NCI-H1930 (cell line): ENCODE measurements at places on chromosomes 1 and 21.

DNA sequence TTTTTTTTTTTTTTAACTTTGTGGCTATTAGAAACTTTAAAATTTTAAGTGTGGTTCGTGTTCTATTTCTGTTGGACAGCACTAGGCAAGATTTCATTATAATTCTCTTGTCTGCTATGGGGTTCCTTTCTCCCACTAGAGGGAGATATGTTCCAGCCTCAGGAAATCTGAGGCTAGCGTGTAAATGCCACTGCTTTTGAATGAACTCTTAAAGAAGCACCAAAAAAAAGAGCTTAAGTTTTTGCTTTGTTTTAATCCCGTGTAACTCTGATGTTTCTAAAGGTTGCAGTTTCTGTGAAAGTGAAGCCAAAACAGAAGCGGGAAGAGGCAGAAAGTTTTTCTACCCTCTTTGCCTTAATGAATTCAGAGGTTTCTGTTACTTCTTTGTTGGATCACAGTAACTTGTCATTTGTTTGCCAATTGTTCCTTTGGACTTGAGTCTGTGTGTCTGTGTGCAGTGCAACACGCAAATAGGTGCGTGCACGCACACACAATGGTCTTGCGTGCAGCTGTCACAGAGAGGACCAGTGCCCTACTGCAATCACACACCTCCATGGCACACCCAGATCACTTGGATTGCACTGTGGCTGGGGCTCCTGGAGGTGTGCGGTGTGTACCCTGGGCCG lies 32.3 kb downstream of the HHAT start:
- no peak for DNase-seq

DNA sequence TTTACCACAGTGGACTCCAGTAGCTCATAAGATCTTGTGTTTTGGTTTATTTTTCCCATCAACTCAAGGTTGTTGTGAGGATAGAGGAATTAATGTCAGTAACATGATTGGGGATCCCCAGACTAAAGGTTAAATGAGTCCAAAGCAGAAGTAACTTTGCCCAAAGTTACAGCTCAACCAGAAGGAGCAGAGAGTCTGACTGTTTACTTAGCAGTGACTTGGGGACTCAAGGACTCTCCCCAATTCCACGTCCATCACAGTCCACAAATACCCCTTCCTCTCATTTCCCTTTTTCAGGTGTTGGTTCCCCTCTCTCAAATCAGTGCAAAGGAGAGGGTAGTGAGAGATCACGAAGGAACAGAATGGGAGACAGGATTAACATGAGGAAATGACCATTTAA lies 4.0 kb upstream of the ETV3 start:
- no peak for DNase-seq

DNA sequence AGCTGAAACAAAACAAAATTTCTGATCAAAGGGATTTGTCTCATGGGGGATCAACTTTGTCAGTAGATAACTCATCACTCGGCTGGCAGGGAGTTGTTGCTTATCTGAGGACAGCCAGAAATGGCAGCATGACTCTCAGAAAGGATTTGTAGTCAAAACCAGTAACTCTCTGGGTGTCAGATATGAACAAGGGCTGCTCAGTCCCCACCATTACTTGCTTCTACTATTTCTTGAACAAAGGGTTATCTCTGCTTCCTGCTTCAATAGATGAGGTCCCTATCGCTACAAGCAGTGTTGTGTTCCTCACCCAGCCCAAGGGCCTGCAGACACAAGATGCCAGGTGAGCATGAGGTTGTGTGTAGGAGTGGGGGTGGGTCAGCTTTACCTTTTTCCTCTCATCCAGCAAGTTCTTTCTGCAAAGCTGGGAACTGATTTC lies 116.2 kb downstream of the PTBP2 start:
- no peak for DNase-seq

DNA sequence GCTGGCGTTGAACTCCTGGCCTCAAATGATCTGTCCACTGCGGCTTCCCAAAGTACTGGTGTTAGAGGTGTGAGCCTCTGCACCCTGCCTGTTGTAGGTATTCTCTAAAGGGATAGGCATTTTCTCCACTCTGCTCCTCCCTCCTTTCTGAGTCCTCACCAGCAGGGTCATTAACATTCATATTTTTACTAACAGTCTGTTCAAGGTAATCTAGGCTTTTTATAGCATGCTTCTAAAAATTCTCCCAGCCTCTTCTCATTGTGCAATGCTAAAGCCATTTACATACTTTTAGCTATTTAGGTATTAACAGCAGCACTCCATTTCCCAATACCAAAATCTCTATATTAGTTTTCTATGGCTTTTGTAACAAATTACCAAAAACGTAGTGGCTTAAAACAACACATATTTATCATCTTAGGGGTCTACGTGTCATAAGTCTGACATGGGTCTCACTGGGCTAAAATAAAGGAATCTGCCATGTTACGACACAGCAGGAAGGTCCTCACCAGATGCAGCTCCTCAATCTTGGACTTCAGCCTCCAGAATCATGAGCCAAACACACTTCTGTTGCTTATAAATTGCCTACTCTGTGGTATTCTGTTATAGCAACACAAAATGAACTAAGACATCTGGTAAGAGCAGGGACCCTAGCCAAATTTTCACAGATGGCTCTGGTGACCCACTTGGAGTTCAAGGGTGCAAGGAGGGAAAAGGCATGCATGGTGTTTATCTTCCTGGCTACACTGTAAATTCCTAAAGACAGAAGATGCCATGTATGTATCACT lies 2.9 kb upstream of the SLC2A7 start:
- no peak for DNase-seq

GRCh38 chr1:20255666-20256065 lies 35.0 kb upstream of the VWA5B1 start:
- no peak for DNase-seq

GRCh38 chr1:116879478-116880133 lies 30.1 kb upstream of the PTGFRN start:
- no peak for DNase-seq

DNA sequence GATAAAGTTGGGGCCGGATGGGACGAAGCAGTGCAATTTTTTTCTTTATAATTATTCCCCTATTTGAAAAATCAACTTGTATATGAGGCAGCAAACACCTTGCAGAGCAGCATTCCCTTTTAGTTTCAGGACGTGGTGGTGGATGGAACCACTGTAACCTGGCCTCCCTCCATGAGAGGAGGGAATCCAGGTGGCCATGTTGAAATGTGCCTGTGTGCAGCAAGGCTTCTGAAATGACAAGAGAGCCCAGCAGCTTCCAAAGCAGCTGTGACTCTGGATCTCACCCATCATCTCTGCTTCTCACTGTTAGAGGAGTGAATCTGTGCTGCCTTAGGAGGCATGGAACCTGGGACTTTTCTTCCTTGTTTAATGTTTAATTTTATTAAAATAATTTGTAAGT lies 42.3 kb downstream of the NFIA start:
- DNase-seq, result no peak

- no peak for DNase-seq
Observed at GRCh38 chr1:68116643-68117235, 66.3 kb upstream of the DIRAS3 start.

DNA sequence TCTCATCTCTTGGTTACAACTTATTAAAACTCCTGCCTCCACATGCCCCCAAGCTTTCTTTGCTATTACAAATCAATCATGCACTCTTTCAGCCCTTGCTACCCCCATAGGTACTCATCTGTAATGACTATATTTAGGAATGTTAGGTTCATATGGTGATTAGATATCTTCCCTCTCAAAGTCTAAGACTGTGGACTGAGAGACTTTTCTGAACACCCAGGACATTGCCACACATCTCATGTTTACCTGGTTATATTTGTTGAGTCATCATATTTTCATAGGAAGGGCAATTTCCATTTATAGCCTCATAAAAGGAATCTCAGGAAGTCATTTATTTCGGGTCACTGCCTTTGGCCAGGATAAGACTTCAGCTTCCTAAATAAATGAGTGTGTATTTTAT lies 81.5 kb upstream of the LPGAT1 start:
- no peak for DNase-seq

GRCh38 chr1:110292031-110292741 lies 47.0 kb upstream of the RBM15 start:
- DNase-seq, result no peak

DNA sequence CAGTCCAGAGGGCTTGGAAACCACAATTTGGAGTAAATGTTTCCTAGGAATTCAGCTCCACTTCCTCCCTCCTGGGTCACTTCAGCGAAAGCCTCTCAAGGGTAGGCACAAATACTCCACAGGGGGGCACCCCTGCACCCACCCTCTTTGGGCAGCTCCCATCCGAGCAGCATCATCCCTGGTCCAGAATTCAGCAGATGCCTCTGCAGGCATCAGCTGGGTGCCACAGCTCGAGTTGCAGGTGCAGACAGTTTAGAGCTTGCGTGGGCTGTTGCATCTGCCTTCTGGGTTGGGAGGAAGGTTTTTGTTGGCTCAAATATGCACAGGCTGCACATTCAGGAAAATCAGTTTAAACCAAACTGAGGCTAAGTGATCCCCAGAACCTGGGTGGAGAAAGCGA lies 25.0 kb downstream of the KANK4 start:
- DNase-seq, result no peak
